Stomach (tissue), 19 donors: ENCODE measurements at places on chromosomes 1 and 21. TPM values are rescaled to one million over a fixed set of nuclear protein-coding genes. Genes with fewer than 3 reads are reported as not detected.

The TOR3A gene
- 8.2 TPM for polyA plus RNA-seq

The RNU1-4 gene
- polyA plus RNA-seq, result not detected

The BEND5 gene
- 2.7 TPM for polyA plus RNA-seq

The CHI3L2 gene
- polyA plus RNA-seq, result 5.7 TPM

The TRIM58 gene
- 0.19 TPM for polyA plus RNA-seq

The PRPF38B gene
- polyA plus RNA-seq, result 17.1 TPM

The CLIC6 gene
- polyA plus RNA-seq, result 42.0 TPM

The RGS18 gene
- 1.8 TPM for polyA plus RNA-seq

The RIPPLY3 gene
- polyA plus RNA-seq, result 0.65 TPM

DNA sequence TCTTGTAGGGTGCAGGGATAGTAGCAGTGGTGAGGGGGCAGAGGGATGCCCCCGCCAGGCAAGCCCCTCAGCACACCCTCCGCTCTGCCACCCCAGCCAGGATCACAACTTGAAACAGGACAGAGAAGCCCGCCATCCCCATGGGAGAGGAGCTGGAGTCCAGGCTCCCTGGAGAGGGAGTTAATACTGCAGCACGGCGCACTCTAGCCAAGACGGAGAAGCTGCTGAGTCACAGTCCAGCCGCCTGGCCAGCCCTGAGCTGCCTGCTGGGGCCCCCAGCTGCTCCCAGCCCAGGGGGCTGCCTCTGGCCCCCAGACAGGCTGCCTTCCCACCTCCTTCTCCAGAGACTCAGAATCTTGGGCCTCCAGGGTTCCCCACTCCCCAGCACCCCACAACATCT is 87.2 kb downstream of the SYT2 start:
- H3K4me3 ChIP-seq, result no peak overlapping the region
- H3K36me3 ChIP-seq, result no peaks in the 10 kb centered on the region
- peak; percentile 58 for DNase-seq
- H3K27me3 ChIP-seq, result peaks cover 42% of the 10 kb centered on the region

DNA sequence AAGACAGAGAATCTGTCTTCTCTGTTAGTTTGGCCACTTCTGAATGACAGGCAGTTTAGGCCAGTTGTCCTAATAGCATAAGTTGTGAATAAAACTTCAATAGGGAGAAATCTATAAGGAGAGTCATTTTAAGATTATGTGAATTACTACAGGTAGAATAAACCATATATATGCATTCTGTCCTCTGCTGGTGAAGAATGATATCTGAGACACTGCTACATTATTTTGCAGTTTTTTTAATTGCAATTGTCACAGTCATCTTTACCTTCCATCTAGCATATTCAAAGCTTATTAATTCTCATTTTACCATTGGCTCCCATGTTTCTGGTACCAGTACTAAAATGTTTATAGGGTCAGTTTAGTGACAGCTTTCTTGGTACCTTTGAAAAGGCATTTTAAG is 519.6 kb upstream of the DEPDC1 start:
- H3K4me3 ChIP-seq, result no peak overlapping the region
- no peak overlapping the region for H3K27ac ChIP-seq
- no peaks in the 10 kb centered on the region for H3K4me1 ChIP-seq
- DNase-seq, result no peak
- no peaks in the 10 kb centered on the region for H3K27me3 ChIP-seq

DNA sequence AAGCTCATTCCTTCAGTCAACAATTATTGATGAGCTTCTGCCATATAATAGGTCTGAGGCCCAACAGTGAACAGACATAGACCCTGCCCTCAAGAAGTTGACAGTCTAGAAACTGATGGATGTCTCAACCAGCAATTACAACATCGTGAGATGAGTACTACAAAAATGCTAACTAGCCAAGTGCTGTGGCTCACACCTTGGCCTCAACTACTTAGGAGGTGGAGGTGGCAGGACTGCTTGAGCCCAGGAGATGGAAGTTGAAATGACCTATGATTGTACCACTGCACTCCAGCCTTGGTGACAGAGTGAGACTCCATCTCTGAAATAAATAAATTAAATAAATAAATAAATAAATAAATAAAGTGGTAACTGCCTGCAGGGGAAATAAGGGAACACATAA is 11.7 kb upstream of the PTP4A2 start:
- no peaks in the 10 kb centered on the region for H3K27me3 ChIP-seq
- DNase-seq, result no peak
- no peak overlapping the region for H3K4me3 ChIP-seq
- no peak overlapping the region for H3K27ac ChIP-seq

- H3K36me3 ChIP-seq, result no peaks in the 10 kb centered on the region
- H3K27me3 ChIP-seq, result no peaks in the 10 kb centered on the region
- no peaks in the 10 kb centered on the region for H3K4me1 ChIP-seq
- H3K4me3 ChIP-seq, result no peak overlapping the region
- no peak overlapping the region for H3K27ac ChIP-seq
These were observed 15.4 kb upstream of the KIAA0040 start for GRCh38 chr1:175207971-175208370.

GRCh38 chr1:236020359-236021219 is 44.3 kb downstream of the NID1 start:
- H3K27ac ChIP-seq, result peak overlapping the region; percentile 80
- H3K36me3 ChIP-seq, result peaks cover 28% of the 10 kb centered on the region
- DNase-seq, result no peak
- H3K4me3 ChIP-seq, result no peak overlapping the region

GRCh38 chr1:89962742-89963075 is 32.2 kb upstream of the ZNF326 start:
- H3K27ac ChIP-seq, result no peak overlapping the region
- H3K27me3 ChIP-seq, result no peaks in the 10 kb centered on the region
- H3K36me3 ChIP-seq, result no peaks in the 10 kb centered on the region
- H3K4me3 ChIP-seq, result no peak overlapping the region
- no peak for DNase-seq

DNA sequence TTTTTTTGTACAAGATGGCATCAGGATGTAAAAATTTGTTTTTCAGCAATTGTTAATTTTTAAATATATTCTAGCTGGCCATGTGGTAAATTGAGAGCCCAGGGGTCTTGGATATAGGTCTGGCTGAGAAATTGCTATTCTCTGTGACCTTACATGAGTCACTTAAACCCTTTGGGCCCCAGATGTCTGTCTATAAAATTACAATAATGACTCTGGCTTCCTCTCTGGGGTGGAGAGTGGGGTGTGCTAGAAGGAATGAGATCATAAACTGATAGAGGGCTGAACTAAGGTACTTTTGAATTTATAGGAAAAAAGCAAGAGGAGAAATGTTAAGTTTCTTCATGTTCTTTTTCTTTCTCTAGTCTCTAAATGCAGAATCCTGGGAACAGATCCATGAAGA is 12.4 kb upstream of the TCHH start:
- DNase-seq, result no peak
- H3K27me3 ChIP-seq, result peaks cover 61% of the 10 kb centered on the region
- no peaks in the 10 kb centered on the region for H3K36me3 ChIP-seq
- H3K4me1 ChIP-seq, result no peaks in the 10 kb centered on the region
- no peak overlapping the region for H3K27ac ChIP-seq

DNA sequence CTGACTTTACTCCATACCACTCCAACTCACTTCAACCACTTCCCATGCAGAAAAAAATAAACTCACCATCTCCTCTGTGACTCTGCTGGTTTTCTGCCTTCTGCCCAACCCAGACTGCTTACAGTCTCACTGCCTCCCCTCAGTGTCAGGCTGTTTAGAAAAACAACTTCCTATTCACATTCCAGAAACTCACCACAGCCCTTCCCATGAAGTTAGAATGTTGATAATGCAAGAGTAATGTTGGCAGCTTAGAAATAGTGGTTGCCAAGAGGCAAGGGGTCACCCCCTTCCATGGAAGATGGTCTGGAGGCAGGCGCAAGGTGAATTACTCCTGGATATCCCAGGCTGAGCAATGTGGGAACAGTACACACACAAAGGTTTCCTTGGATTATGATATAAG is at the start of gene SELP:
TSS of gene SELP (minus strand) at position 119 of the 400 bp plus-strand sequence. CDS start at position 69, 50 bp downstream.
- no peaks in the 10 kb centered on the region for H3K27me3 ChIP-seq
- H3K27ac ChIP-seq, result no peak within 1 kb of the TSS
- no peaks in the 10 kb centered on the region for H3K4me1 ChIP-seq
- H3K36me3 ChIP-seq, result no peaks in the 10 kb centered on the region
- no peak for DNase-seq
- H3K4me3 ChIP-seq, result no peak within 1 kb of the TSS

- no peak overlapping the region for H3K4me3 ChIP-seq
- no peak for DNase-seq
- H3K27me3 ChIP-seq, result no peaks in the 10 kb centered on the region
- H3K36me3 ChIP-seq, result no peaks in the 10 kb centered on the region
These were observed 126.9 kb downstream of the LRIG2 start for GRCh38 chr1:113199760-113200455.

DNA sequence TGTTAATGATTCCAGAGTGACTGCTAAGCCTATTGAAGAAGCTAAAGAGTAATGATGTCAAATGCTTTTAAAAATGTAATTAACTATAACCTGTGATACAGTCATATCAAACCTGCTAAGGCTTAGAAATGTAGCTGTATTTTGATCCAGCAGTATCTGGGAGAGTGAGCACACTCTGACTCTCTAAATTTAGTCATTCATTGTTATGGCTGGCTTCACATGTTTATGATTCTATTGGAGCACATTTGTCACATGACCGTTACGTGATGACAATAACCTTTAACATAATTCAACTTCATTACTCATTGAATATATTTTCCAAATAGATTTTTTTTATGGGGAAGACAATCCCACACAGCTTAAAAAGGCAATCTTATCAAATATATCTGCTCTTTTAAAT is 587.1 kb downstream of the LMO4 start:
- no peak overlapping the region for H3K27ac ChIP-seq
- no peaks in the 10 kb centered on the region for H3K27me3 ChIP-seq
- H3K4me3 ChIP-seq, result no peak overlapping the region
- no peak for DNase-seq

DNA sequence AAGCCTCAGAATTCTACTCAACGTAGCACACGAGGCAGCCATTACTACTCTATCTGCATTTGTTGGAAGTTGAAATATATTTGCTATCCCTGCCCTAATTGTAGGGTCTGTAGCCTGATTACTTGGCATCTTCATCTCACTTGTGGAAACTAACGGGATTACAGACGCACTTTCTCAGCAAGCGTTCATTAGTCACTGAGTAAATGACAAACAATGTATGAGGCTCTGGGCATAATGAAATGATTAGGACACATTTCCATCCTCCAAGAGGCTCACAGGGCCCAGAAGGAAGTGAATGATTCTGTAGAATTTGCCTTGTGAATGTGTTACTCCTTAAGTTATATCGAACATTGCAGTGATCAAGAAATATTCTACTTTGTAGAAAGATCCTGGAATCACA is 78.1 kb downstream of the KIF26B start:
- no peak overlapping the region for H3K27ac ChIP-seq
- H3K27me3 ChIP-seq, result peaks cover 2% of the 10 kb centered on the region
- no peaks in the 10 kb centered on the region for H3K36me3 ChIP-seq
- DNase-seq, result no peak
- peaks cover 10% of the 10 kb centered on the region for H3K4me1 ChIP-seq

GRCh38 chr1:180234369-180235076 is 4.5 kb downstream of the LHX4 start:
- H3K36me3 ChIP-seq, result no peaks in the 10 kb centered on the region
- H3K27ac ChIP-seq, result no peak overlapping the region
- H3K4me3 ChIP-seq, result no peak overlapping the region
- no peak for DNase-seq
- H3K4me1 ChIP-seq, result peaks cover 63% of the 10 kb centered on the region
- peaks cover 54% of the 10 kb centered on the region for H3K27me3 ChIP-seq

- no peak overlapping the region for H3K27ac ChIP-seq
- peaks cover 65% of the 10 kb centered on the region for H3K36me3 ChIP-seq
- no peaks in the 10 kb centered on the region for H3K27me3 ChIP-seq
- DNase-seq, result no peak
These were observed 17.2 kb downstream of the PARP1 start for GRCh38 chr1:226390681-226391080.

- no peaks in the 10 kb centered on the region for H3K27me3 ChIP-seq
- H3K4me3 ChIP-seq, result peak overlapping the region; percentile 99
- H3K27ac ChIP-seq, result peak overlapping the region; percentile 99
- peak; percentile 37 for DNase-seq
These were observed 1.3 kb downstream of the PCNT start for GRCh38 chr21:46325073-46325912.

DNA sequence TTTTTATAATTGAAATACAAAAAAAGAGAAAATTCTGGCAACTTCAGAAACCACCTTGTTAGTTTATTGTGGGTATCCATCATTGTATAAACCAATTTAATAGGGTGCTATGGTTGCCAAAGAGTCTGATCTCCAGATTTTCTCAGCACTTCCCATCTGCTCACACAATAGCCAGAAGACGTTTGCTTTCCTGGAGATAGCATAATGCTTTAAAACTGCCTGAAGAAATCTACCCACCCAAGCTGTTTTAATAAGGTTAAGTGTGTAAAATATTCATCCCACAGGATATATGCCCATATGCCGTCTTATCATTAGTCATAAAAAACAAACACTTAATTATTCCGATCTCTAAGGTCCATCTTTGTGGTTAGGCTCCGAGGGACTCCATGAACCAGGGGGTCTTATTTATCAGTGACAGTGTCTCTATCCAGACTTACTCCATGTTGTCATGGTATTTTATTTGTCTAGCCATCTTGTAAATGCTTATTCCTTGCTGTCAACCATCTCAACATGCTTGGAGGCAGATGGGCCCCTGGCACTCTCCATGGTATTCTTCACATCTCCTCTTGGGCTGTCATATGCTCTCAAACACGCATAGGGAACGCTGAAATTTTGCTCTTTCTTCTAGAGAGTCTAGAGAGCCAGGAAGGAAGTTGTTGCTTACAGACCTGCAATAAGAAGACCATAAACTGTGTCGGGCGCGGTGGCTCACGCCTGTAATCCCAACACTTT is 58.5 kb downstream of the MAP10 start:
- no peaks in the 10 kb centered on the region for H3K4me1 ChIP-seq
- no peak overlapping the region for H3K27ac ChIP-seq
- H3K27me3 ChIP-seq, result no peaks in the 10 kb centered on the region
- H3K36me3 ChIP-seq, result no peaks in the 10 kb centered on the region

DNA sequence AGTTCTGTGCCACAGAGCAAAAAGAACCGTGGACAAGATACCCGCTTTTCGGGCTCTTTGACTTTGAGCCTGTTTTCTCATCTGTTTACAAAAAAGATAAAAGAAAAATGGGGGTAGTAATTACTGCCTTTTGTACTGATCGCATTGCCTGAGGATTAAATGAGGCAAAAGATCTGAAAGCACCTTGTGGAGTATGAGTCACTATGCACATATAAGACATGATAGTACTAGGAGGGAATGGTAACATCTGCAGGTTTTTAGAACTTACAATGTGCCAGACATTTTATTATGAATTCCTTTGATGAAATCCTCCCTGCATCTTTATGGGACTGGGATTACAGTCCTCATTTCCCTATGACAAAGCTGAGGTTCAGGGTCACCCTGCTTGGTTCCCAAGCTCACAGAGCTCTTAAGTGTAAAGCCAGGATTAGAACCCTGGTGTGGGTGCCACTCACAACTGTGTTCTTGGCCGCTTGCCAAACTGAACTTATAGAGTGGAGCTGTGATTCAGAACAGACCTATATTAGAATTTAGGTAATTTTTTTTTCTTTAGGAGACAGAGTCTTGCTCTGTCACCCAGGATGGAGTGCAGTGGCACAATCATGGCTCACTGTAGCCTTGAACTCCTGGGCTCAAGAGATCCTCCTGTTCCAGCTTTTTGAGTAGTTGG is 1.8 kb downstream of the DISC1 start:
- DNase-seq, result peak; percentile 24
- H3K27me3 ChIP-seq, result no peaks in the 10 kb centered on the region
- peak overlapping the region; percentile 89 for H3K27ac ChIP-seq
- no peak overlapping the region for H3K4me3 ChIP-seq
- H3K36me3 ChIP-seq, result no peaks in the 10 kb centered on the region

- no peaks in the 10 kb centered on the region for H3K36me3 ChIP-seq
- no peak overlapping the region for H3K27ac ChIP-seq
- DNase-seq, result peak; percentile 32
These were observed 48.2 kb upstream of the LRP8 start for GRCh38 chr1:53376041-53376461.

- H3K4me1 ChIP-seq, result no peaks in the 10 kb centered on the region
- no peak for DNase-seq
- no peaks in the 10 kb centered on the region for H3K36me3 ChIP-seq
- H3K27me3 ChIP-seq, result no peaks in the 10 kb centered on the region
These were observed 139.2 kb downstream of the PTPRC start for GRCh38 chr1:198778049-198778448.
